ENCODE measurements at places on chromosomes 11 and 22.

DNA sequence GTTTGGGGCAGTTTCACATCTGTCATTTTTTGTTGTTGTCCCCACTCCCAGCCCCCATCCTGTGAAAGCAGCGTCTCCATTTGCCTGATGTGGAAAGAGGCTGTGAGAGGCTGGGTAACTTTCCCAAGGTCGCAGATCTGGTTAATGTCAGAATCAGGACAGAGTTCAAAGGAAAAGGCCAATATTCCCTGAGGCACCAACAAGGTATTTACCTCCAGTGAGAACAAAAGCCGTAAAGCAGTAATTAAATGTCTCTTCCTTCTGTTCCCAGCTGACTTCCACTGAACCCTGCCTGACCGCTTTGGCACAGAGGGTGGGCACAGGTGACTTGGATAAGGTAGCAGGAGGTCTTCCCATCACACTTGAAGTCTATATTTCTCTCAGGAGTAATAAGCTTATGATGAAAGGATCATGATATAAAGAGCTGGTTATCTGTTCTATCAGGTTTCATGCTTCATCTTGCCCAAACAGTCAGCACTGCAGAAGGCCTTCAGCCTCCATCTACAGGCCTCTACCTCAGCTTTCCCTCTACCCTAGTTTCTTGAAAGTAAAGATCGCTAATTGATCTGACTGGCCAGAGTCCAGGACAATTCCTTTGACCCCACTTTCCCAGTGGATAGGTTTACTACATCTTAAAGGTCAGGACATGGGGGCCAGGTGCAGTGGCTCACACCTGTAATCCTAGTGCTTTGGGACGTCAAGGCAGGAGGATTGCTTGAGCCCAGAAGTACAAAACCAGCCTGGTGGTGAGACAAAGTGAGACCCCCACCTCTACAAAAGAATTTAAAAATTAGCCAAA, 9.4 kb downstream of the C11orf91 start:
- DNase-seq, result no peak

DNA sequence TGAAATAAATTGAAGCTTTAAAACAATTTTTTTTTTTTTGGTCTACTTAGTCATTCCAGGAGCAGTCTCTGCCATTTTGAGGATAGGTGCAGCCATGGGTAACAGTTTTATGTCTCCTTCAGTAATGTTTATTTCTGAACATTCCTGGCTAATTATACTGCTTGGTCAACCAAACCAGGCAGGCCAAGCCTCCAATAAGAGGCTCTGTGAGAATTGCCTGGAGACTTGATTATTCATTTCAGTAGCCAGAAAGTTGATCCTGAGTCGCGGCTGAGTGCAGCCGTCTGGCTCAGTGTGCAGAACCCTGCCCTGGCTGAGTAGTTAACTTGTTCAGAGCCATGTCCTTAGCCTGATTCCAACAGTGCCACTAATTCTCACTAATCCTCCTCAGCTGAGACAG, 364.0 kb upstream of the FAT3 start:
- DNase-seq, result no peak

DNA sequence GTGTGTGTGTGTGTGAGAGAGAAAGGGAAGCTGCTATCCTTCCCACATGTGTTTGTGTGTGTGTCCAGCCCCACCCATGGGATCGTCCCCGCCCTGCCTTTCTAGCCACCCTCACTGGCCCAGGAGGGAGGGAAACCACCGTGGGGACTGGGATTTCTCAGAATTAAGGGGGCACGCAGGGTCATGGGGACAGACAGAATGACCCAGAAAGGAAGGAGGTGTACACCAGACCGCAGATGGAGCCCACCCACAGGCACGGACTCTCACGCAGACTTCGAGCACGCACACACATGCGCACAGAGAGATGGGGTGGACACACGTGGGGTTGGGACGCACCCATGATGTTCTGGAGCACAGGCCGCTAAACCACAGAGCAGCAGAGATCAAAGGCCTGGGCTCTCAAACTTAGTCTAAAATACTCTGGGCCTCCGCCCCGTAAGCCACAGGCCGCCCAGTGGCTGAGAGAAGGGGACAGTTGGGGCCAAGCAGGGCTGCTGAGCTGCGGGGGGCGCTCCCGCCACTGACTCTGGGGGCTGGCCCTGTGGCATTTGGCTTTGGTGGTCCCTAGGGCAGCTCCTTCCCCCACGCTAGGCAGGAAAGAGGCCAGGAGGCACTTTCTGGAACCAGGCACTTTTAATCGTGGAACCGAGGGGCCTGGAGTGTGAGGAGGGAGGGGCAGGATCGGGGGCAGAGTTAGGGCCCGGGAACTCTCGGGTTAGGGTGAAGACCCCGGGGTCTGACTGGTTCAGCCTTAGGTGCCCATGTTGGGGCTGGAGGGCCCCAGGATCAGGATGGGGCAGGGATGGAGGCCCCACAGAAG, 1.5 kb downstream of the IFITM5 start:
- no peak for DNase-seq

DNA sequence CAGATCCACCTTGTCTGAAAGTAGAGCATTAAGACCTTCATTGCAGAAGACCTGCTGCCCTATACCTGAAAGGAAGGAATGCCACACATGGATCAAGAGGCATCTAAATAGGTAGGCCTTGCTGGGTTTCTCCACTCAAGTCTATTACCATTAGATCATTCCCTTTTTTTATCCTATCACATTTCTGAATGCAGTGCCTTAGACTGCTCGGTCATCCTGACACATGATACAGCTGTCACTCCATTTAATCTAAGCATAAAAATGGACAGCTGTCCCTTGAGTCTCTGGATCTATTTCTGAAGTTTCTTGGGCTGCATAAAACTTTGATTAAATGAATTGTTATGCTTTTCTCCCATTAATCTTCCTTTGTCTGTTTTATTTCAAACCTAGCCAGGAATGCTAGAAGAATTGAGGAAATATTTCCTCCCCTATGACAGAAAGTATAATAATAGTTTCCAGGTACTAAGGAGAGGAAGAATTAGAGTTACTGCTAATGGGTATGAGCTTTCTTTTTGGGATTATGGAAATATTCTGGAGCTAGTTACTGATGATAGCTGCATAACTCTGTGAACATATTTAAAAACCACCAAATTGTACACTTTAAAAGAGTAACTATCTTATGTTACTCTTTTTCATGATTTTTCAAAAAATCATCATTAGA, 88.0 kb downstream of the DLG2 start:
- no peak for DNase-seq

DNA sequence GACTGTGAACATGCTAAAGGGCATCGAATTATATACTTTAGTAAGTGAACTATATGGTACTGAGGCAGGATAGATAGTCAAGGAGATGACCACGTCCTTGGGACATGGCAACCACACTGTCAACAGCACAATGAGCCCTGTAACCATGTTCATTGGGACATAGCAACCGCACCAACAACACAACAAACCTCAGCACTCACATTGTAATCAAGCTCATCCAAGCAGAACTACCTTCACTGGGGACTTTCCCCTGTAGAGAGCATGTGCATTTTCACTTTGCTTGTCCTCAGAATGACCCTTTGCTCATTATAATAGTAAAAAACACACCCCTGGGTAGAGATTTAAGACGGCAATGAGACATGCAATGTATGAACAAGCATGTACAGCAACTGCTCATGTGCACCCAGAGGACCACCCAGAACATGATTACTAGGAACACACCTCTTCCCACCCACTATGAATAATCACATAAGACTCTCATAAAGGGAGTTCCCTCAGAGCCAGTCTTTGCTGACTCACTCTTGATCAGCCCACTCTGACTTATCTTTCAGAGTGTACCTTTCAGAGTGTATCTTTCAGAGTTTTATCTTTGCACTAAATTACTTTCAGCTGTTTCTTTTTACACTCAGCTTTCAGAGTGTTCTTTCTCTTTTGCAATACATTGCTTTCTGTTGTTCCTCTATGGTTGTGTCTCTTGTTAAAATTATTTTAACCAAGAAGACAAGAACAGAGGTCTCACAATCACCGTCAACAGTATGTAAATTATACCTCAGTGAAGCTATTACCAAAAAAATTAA, 4.1 kb upstream of the PLAAT2 start:
- DNase-seq, result no peak

GRCh38 chr22:33723915-33724314, 196.4 kb downstream of the LARGE1 start:
- no peak for DNase-seq

DNA sequence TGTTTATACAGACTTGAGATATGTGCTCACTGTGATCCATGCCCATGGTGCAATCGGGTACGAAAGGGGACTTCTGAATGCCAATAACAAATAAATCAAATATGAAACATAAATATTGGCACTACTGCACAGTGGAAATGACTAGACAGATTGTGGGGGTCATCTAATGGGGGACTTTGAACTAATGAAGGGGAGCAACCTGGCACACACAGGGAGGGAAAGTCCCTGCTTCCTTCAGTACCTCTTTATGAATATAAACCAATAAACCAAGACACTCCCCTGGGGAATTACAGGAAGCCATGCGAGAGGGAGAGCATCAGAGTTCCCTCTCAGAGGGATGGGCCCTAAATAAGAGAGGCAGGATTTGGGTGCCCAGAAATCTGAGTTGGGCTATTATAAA, 21.1 kb downstream of the MIF start:
- no peak for DNase-seq

DNA sequence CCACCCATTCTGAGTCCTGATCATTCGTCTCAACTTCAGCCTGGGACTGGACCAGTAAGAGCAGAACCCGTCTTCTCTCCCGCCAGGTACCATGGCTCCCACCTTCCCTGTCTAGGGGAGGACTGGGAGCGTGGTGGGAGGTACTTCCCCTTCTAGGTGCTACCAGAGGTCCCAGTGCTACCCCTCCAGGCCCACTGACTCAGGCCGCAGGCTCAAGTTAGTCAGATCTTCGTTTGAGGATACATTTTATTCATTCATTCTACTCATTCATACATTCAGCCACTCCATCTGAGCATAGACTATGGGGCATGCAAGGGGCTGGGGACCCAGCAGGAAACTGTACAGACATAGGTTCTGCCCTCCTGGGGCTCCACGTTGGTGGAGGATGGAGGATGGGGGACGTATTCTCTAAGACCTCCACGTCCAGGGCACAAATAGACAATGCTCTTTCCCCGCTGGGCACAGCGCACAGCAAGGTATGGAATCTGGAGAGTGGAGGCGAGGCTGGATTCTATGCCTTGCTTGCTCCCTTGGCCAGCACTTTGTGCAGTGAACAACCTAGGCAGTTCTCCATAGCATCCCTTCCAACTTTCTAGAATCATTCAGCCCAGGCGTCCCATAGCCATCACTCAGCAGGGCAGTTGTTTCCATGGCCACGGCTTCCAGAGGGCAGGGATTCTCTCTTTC, 1.0 kb upstream of the RAB3IL1 start:
- DNase-seq, result no peak

GRCh38 chr11:877565-877964, 33.0 kb downstream of the CHID1 start:
- no peak for DNase-seq
